ENCODE measurements at places on chromosomes 6 and 20.

DNA sequence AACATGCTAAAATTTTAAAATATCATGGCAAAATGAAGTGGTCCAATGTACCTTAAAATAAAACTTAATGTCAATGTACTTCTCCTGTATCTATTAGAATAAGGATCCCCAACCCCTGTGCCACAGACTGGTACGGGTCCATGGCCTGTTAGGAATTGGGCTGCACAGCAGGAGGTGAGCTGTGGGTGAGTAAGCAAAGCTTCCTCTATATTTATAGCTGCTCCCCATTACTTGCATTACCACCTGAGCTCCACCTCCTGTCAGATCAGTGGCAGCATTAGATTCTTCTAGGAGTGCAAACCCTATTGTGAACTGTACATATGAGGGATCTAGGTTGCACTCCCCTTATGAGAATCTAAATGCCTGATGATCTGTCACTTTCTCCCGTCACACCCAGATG lies 86.0 kb downstream of the SLC16A10 start:
- DNase-seq, result no peak

DNA sequence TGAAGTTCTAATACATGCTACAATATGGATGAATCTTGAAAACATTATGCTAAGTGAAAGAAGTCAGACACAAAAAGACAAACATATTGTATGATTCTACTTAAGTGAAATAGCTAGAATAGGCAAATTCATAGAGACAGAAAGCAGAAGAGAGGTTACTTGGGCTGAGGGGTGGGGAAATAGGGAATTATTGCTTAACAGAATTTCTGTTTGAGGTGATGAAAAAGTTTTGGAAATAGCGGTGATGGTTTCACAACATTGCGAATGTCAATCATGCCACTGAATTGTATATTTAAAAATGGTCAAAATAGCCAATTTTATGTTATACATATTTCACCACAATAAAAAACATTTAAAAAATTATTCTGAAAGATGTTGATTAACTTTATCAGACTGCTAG lies 6.1 kb downstream of the SLC26A8 start:
- no peak for DNase-seq

DNA sequence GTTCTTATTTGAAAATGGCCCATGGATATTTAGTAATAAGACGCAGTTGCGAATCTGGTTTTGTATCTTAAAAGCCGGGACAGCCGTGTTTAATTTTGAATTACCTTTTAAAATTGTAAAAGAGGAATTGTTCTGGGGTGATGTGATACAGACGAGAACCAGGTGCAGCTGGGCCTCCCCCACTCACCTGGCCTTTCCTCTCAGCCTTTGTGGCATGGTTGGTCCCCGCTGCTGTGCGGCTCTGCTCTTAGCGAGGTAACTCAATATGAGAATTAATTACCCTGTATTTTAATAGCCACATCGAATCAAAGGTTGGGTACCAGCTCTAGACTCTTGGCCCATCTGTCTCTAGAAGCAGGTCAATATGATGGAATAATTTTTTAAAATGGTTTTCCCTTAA lies 56.5 kb upstream of the DACT2 start:
- no peak for DNase-seq

- no peak for DNase-seq
These were observed 17.5 kb downstream of the ZNF217 start for GRCh38 chr20:53576195-53576580.

- DNase-seq, result no peak
These were observed 196.9 kb downstream of the DST start for GRCh38 chr6:56445818-56446217.
